ENCODE measurements at places on chromosomes 2 and 18.

DNA sequence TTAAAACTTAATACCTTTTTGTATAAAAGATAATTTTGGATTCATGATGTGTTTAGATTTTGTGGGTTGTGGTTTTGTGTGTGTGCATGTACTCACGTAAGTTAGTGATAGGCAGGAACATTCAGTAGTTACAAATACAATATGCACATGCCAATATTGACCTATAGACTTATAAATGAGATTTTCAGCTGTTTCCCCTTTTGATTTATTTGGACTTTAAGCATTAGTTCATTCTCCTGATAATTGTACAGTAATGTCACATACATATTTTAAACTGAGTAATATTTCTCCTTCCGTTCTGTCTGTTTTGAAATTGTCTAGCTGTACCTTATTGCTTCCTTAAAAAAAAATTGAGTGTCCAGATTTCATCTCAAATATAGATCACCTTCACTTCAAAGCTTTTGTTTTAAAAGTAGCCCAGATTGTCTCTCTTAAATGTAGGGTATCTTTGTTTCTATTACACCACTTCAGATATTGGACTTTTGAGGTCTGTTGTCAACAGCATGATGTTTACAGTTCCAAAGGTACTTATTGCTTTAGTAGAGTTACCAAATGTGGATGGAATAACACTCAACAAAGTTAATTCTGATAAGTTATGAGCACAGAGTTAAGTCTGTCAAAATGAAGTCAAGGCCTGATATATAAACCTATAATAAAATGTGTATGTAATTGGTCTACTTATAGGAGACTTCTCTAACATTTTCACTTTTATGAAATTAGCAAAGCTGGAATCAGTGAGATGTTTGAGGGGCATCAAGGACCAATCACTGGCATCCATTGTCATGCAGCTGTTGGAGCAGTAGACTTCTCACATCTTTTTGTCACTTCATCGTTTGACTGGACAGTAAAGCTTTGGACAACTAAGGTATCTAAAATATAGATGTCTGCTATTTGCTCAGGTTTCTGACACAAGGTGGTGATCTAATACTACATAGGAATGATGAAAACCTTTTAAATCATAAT lies 42.0 kb downstream of the DYNC1I2 start:
- DNase-seq = peak; percentile 7

GRCh38 chr2:62736899-62737559 lies 31.5 kb downstream of the EHBP1 start:
- no peak for DNase-seq

DNA sequence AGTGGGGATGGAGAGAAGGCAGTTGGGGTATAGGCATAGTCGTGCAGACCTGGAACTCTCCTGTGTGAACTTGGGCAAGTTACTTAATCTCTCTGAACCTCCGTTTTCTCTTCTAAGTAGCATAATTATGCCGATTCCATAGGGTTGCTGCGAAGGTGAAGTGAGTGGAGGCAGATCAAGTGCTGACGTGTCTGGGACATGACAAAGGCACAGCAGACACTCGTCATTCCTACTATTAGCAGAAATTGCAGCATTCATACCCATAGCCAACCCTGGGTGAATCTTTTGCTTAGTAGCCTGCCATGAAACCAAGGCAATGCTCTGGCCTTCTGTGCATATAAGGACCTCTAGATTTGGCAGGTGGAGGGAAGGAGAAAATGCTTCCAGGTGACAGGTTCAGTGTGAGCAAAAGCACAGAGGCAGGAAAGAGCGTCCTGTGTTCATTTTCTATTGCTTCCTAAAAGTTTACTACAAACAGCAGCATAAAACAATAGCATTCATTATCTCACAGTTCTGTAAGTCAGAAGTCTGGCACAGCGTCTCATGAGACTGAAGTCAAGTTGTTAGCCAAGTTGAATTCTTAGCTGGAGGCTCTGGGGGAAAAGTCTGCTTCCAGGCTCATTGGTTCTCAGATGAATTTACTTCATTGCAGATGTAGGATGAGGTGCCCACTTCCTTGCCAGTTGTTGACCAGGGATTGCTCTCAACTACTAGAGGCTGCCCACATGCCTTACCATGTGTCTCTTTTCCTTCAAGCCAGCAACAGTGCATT lies 77.8 kb downstream of the CTIF start:
- no peak for DNase-seq

DNA sequence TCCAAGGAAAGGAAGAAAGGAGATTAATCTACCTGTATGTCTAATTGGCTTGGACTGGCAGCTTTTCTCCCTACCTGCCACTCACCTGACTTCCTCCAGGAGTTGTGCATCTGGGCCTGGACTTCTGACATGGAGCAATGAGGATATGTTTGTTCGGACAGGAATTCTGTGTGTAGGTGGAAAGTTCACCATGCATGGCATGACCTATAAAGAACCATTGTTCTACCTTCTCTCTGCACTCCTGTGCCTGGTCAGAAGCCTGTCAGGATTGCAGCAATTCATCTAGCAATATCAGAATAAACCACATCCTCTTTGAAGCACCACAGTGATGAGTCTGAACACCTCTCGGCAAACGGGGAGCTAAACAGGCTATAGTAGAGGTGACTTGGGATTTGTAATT lies 20.8 kb downstream of the CCDC85A start:
- no peak for DNase-seq

GRCh38 chr18:55494899-55495298 lies 93.1 kb downstream of the TCF4 start:
- no peak for DNase-seq

DNA sequence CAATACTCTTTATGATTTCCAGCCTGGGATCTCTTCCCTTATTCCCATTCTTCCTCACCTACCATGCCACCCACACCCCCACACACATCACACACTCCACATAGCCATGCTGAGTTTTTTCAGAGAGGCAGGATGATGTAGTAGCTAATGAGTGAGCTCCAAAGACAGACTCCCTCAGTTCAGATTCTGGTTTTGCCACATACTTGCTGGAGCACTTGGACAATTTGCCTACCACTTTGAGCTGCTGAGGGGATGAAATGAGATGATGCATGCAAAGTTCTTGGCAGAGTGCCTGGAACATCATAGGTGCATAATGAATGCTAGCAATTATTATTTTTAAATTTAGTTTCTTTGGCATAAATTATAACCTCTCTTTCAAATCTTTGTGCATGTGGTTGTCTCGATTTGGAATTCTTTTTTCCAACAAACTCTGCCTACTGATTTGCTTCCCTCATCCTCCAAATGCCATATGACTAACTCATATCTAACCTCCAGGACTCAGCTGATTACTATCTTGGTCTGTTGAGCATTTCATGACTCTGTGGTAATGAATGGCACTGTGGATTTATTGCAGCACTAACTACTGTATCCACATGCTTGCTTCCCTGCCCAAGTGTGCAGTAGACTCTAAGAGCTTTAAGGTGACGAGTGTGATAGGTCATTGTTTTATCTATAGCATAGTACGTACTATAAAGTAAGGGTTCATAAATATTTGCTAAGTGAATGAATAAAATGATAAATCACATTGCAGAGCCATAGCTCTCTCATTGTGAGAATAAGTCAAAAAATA lies 99.1 kb downstream of the TACR1 start:
- no peak for DNase-seq

- no peak for DNase-seq
These were observed 226.1 kb downstream of the MYCN start for GRCh38 chr2:16166327-16166981.

GRCh38 chr2:182625814-182626213 lies 90.2 kb upstream of the DNAJC10 start:
- no peak for DNase-seq

GRCh38 chr18:45686891-45687611 lies 36.9 kb upstream of the SLC14A1 start:
- DNase-seq = no peak

- DNase-seq = no peak
These were observed 191.4 kb downstream of the LDLRAD4 start for GRCh38 chr18:13409997-13410396.

- DNase-seq = no peak
These were observed 9.4 kb upstream of the AGFG1 start for GRCh38 chr2:227462462-227462951.

DNA sequence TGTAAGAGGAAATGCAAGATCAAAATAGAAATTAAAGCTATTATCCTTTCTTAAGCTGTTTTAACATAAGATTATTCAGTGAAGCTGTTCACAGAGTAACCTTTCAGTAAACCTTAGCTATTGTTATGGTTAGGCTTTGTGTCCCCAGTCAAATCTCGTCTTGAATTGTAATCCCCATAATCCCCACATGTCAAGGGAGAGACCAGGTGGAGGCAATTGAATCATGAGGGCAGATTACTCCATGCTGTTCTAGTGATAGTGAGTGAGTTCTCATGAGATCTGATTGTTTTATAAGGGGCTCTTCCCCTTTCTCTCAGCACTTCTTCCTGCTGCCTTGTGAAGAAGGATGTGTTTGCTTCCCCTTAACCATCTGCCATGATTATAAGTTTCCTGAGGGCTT lies 424.4 kb downstream of the DSEL start:
- no peak for DNase-seq

DNA sequence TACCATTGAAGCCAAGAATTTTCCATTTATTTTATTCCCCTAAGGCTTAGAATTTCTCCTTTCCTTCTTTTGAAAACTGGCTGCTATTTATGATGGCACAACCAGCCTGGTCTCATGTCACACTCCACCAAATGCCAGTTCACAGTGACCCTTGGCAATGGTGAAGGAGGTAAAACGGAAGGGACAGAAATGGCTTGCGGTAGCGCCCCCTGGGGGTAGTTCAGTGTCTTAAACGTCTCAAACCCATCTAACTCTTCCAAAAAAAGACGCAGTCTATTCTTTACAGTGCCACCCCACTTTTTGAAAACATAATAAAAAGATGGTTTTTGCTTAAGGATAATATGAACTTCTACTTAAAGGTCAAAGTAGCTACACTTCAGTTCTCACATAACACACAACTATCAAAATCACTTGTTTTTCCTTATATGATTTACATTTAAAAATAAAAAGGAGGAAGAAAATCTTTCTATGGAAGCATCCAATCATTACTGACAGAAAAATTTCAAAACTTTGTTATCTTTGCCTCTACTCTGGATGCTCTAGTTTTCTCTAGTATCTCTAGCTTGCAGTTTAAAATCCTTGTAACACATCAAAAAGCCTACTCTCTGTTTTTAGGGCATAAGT lies 28.0 kb downstream of the PNO1 start:
- DNase-seq = peak; percentile 6

DNA sequence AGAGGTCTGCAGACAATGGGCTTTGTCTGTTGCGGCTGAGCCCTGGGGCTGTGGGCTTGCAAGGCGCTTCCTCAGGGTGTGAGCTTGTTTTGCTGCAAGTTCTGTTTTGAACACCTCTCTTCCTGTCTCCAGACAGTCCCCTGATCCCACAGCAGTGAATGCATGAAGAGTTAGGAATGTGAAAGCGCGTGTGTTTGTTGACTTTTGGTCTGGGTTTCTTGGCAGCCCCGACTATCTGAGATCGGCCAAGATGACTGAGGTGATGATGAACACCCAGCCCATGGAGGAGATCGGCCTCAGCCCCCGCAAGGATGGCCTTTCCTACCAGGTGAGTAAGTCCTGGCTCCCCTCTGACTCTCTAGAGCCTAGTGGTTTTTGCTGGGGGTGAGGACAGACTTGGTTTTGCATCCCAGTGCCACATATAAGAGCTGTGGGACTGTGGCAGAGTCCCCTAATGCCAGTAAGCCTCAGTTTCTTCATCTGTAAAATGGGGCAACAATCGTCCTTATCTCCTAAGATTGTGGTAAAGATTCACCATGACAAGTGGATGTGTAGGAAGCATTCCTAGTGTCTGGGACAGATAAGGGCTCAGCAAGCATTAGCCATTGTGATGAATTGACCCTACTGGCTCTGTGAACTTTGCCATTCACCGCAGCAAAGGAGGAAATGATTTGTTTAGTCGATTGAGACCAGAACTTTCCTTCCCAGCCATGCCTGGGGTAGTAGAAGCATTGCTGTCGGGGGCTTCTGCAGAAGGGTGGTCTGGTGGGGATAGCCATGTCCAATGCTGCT lies 3.0 kb downstream of the LBH start:
- no peak for DNase-seq

DNA sequence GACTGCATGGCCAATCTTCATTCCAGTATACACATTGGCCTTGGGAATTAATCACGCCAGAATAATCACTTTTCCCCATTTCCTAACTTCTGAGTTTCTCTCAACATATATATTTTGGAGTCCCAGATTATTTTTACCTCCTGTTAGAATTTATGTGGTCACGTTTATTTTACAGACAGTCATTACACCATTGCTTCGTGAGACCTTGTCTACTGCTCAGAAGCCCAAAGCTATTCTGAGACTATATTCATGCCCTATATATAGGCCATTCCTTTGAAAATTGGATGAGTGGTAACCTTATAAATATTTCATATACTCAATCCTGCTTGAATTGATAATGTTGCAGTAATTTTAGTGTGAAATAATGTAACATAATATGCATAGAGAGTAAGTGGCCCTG lies 610.0 kb upstream of the CDH2 start:
- no peak for DNase-seq

- DNase-seq = no peak
These were observed 16.0 kb downstream of the TTC32 start for GRCh38 chr2:19885791-19886190.

- DNase-seq = no peak
These were observed 42.9 kb upstream of the EML6 start for GRCh38 chr2:54680397-54681041.

DNA sequence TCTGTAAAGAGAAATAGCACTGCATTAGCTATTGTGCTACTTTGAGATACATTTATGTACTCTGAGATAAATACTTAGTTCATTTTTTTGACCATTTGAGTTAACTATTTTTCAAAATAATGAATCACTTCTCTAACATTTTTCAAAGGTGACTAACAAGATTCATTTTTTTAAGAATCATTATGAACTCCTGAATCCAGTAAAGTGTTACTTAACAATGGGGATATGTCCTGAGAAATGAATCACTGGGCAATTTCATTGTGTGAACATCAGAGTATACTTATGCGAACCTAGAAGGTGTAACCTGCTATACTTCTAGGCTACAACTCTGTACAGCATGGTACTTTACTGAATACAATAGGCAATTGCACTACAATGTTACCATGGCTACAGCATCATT lies 355.8 kb downstream of the ARL6IP6 start:
- DNase-seq = no peak

DNA sequence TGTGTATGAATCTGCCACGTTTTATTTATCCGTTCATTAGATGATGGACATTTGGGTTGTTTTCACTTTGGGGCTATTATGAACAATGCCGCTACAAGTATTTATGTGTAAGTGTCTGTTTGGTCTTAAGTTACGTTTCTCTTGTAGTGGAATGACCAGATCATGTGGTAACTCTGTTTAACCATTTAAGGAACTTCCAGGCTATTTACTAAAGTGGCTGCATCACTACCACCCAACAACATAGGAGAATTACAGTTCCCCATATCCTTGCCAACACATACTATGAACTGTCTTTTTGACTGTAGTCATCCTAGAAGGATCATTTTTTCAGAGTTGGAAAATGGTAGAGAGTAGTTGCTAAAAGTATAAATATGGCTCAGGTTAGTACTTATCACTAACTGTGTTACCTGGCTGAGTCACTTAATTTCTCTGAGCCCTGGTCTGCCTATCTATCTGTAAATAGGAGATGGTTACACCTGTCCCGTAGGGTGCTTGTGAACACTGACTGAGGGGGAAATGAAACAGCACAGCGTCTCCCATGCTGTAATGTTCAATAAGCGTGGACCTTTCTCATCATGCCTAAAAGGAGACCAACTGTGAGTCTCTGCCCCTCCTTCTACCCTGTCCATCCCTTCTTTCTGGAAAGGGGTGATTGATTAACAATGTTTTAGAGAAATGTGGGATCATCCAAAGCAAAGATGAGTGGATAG lies 103.1 kb downstream of the SH3RF3 start:
- DNase-seq = no peak

- peak; percentile 16 for DNase-seq
These were observed 43.9 kb upstream of the NEMP2 start for GRCh38 chr2:190578158-190579057.

GRCh38 chr2:134676960-134677359 lies 41.8 kb downstream of the TMEM163 start:
- DNase-seq = no peak
